MG63 (cell line): ENCODE measurements at places on chromosomes 13 and 19. TPM values are rescaled to one million over a fixed set of nuclear protein-coding genes. Genes with fewer than 3 reads are reported as not detected.
A peak's percentile ranks its signal among the peaks of the same experiment; 100 is the strongest.

GRCh38 chr13:61383111-61383510 lies 32.5 kb downstream of the PCDH20 start:
- DNase-seq: no peak

DNA sequence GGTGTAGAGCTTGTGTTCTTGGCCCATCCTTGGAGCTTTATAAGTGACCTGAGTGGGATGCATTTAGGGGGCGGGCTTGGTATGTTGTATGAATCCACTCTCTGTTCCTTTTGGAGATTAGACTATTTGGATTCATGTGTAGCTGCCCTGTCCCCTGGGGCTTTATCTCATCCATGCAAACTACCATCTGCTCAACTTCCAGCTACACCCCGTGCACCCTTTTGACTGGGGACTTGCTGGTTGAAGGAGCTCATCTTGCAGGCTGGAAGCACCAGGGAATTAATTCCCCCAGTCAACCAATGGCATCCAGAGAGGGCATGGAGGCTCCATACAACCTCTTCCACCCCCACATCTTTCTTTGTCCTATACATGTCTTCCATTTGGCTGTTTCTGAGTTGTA lies 6.1 kb downstream of the CLEC4M start:
- DNase-seq: no peak

- DNase-seq: peak; percentile 11
These were observed 95.0 kb downstream of the CYSLTR2 start for GRCh38 chr13:48748681-48749080.

GRCh38 chr19:55273978-55274707 lies 5.8 kb downstream of the HSPBP1 start:
- DNase-seq: no peak

Gene ZNF730
- 0.15 and 1.4 TPM in 2 replicates for total RNA-seq

Gene ACP5
- total RNA-seq: not detected in 2 replicates

Gene PLEKHF1
- total RNA-seq: 22.2 and 37.5 TPM in 2 replicates

Gene GPR12
- total RNA-seq: not detected in 2 replicates

DNA sequence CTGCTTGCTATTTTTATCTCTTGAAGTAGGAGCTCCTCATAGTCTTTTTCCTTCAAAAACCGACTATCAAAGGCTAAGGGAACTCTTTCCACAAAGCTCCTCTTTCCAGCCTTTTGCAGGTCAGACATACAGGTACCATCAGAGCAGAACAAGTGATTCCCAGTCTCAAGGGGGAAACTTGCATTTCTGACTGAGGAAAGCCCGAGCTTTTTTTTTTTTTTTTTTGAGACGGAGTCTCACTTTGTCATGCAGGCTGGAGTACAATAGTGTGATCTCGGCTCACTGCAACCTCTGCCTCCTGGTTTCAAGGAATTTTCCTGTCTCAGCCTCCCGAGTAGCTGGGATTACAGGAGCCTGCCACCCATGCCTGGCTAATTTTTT lies 32.0 kb downstream of the RUBCNL start:
- no peak for DNase-seq

DNA sequence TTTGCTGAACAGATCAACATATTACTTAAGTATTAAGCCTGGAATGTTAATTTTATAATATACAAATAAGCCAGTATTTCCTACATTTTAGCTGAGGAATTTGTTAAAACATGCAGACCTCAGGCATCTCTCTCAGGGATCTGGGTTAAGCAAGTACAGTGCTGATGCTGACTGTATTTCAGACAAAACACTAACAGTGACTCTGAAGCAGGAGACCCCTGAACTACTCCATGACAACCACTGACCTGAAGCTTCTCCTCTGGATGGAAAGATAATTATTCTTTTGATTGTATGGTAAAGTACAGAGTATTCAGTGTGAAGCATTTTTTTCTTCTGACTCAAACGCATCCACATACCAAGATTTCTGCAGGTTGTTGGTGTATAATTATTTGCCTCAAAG lies 680.8 kb downstream of the LIG4 start:
- no peak for DNase-seq

DNA sequence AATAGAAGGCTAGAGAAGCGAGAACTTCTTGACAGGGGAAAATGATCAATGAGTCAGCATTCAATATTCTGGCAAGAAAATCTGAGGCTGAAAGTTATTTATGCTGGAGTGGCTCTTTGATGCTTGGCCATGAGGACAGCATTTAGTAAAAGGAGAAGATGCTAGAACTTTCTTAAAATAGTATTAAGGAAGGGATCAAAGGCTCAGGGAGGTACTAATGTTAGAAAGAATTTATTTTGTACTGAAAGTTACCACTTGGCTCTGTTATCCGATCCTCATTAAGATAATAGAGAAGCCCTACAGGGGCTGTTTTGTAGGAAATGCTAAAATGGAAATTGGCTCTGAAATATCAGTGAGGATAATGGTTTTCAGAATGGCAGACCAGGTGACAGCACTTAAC lies 1774.6 kb upstream of the PCDH20 start:
- no peak for DNase-seq

Gene FGF9
- total RNA-seq: 0.92 and 4.3 TPM in 2 replicates

Gene KCNN1
- total RNA-seq: not detected in 2 replicates

DNA sequence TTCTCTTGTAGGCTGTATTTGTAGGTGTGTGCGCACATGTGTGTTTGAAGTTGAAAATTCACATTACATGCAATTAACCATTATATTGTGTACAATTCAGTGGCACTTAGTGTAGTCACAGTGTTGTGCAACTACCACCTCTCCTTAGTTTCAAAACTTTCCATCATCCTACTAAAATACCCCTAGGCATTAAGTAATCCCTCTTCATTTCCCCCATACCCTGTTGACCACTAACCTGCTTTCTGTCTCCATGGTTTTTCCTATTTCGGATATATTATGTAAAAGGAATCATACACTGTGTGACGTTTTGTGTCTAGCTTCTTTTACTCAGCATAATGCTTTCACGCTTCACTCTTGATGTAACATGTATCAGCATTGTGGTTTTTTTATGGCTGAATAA lies 16.1 kb downstream of the LSM14A start:
- DNase-seq: no peak

DNA sequence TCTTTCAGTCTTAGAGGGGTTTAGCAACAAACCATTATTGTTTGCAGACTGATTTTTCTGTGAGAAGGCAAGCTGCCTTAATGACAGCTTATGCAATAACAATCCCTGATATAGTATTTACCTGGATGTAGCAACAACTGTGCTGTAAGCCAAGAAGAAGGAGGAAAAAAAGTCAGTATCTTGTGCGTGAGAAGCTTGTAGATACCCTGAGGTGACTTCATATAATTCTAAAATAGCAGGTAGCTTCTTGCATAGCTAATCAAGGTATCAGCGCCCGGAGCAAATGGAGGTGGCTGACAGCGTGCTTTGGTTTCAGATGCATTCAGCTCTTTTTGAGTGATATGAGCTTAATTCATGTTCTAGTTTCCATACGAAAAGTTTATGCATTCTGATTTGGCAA lies 309.8 kb downstream of the KLF5 start:
- DNase-seq: no peak

Gene AMH
- 0.49 and 4.1 TPM in 2 replicates for total RNA-seq

- no peak for DNase-seq
These were observed 2.4 kb downstream of the TEX101 start for GRCh38 chr19:43416951-43417623.

- DNase-seq: no peak
These were observed 51.2 kb upstream of the ABCC4 start for GRCh38 chr13:95352486-95352885.

GRCh38 chr19:51282335-51282734 lies 29.1 kb upstream of the IGLON5 start:
- DNase-seq: no peak

GRCh38 chr13:22120646-22121045 lies 449.8 kb downstream of the FGF9 start:
- no peak for DNase-seq

DNA sequence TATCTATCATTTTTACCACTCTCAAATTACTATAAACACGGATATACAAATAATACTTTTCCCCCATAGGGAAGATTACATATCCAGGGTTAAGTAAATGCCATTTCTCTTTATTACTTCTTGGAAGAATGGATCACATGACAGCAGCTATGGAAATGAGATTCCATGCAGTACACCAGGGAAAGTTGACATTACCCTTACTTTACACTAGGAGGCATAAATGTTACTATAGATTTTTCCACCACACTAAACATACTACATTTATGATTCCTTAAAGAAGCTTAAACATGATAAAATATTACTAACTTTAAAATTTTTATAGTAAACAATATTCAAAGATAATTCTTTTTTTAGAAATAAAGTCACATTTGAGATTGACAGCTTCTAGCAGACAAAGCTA lies 611.4 kb downstream of the PCDH9 start:
- no peak for DNase-seq

Gene KEAP1
- total RNA-seq: 172 and 247 TPM in 2 replicates

GRCh38 chr19:52520013-52520412 lies 7.5 kb upstream of the ZNF808 start:
- no peak for DNase-seq

DNA sequence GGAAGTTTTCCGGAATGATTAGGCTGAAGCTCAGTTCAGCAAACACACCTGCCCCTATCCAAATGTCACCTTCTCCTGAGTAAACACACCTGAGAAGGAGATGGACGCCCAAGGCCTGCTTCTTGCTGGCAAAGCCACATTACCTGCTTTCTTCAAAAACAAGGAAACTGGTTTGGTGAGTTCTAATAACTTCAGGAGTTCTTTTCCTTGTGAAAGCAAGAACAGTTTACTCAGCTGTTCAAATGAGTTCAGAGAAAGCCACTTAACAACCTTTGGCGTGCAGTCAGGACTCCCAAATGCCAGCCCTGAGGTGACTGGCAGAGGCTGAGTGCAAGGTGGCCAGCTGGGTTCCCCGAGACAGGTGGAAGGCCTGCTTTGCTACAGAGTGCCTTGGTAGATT lies 160.5 kb downstream of the STK24 start:
- no peak for DNase-seq

GRCh38 chr13:113186061-113186900 lies 22.2 kb downstream of the PCID2 start:
- DNase-seq: no peak

DNA sequence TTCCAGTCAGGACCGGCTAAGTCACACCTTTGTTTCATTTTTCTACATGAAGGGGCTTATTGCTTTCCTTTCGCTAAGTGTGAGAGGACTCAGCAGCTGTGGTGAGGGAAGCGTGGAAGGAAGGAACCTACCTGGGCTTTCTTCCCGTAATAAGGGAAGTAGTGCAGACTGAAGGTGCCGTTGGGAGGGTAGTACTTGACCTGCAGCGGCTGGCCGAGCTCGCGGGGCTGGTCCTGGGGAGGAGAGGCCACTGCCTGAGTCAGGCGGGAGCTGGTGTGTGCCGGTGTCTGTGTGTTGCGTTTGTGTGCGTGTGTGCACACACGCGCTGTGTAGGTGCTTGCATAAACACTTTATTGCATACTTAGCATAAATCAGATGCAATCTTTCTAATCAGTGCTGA lies 7.7 kb downstream of the ATP4B start:
- DNase-seq: no peak

GRCh38 chr13:43424412-43424811 lies 362.4 kb downstream of the ENOX1 start:
- DNase-seq: no peak

Gene KIR2DL4
- total RNA-seq: not detected in 2 replicates

Gene CEACAM8
- total RNA-seq: not detected in 2 replicates

GRCh38 chr19:44746946-44747738 lies 1.4 kb upstream of the BCL3 start:
- DNase-seq: peak; percentile 97

- DNase-seq: no peak
These were observed 60.1 kb downstream of the KLF2 start for GRCh38 chr19:16384688-16385087.

GRCh38 chr19:43589678-43590077 lies 6.3 kb downstream of the IRGQ start:
- DNase-seq: no peak

DNA sequence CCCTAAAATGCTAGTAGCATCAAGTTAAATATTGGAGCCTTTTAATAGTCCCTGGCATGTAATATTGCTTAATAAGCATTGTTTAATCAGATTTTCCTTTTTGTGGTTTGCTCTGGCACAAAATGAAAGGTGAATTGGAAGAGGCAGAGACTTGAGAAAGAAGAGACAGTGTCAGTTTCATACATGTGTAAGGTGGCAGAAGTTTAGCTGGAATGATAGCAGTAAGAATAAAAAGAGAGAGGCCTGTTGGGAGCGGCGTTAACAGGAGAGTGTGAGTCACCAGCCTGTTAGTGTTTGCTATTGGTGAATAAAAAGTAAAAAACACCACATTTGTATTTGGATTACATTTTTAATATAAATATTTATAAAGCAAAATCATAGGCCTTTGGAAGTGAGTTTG lies 145.3 kb downstream of the PDS5B start:
- peak; percentile 31 for DNase-seq

- no peak for DNase-seq
These were observed 39.5 kb downstream of the ATP7B start for GRCh38 chr13:51971520-51972426.

GRCh38 chr13:95552208-95552538 lies 347 bp upstream of the CLDN10 start:
- no peak for DNase-seq

GRCh38 chr13:102609696-102610095 lies 12.9 kb downstream of the TPP2 start:
- DNase-seq: no peak

DNA sequence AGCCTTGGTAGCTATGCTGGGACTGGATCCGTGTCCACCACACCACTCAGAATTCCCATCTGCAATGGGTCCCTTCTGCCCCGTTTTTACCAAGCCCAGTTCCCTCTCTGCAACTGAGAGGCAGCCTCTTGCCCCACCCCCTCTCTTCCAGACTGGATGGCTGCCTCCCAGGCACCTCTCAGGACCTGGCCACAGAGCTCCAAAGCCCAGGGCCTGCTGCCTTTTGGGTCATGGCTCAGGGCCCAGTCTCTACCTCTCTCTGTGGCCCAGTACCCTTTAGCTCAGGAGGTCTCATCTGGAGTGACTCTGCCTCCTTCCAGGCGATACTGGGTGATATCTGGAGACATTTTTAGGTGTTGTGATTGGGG lies 10.3 kb upstream of the ZBTB7A start:
- no peak for DNase-seq

Gene BLOC1S3
- total RNA-seq: 1.9 and 22.6 TPM in 2 replicates

DNA sequence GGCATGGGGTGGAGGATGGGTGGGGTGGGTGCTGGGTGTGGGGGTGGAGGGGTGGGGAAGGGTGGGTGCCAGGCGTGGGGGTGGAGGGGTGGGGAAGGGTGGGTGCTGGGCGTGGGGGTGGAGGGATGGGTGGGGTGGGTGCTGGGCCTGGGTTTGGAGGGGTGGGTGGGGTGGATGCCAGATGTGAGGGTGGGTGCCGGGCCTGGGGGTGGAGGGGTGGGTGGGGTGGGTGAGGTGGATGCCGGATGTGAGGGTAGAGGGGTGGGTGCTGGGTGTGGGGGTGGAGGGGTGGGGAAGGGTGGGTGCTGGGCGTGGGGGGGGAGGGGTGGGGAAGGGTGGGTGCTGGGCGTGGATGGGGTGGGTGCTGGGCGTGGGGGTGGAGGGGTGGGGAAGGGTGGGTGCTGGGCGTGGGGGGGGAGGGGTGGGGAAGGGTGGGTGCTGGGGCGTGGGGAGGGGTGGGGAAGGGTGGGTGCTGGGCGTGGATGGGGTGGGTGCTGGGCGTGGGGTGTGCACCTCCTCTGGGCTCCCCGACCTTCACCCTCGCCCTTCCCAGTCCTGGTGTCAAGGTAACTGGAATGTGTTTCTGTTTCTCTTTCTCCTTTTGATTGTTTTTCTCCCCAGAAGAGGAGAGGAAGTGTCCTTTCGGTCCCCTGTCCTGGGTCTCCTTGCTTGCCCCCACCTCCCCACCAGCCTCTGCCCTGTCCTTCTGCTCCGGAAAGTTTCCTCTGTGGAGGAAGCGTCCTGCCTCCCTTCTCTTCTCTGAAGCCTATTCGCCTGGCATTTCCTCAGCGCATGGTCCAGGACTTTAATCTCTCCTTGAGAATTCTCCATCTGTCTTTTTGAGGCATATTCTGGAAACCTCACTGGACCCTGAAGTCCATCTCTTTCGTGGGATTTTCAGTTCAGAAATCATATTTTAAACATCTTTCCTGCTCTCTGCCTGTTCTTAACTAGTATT lies 22.9 kb upstream of the CFAP97D2 start:
- DNase-seq: no peak
